T-helper 1 cell treated with Interleukin-12 subunit alpha and Interleukin-12 subunit beta and Interleukin-4 antibody, amounts not matched to agents 30 ng/mL and 1 ng/mL, for 36 hours (primary cell): ENCODE measurements at places on chromosomes 6 and 20. TPM values are rescaled to one million over a fixed set of nuclear protein-coding genes. Genes with fewer than 3 reads are reported as not detected.

The HMGCLL1 gene
- total RNA-seq, result not detected in 2 replicates

The PLTP gene
- total RNA-seq, result 0.49 and 0.88 TPM in 2 replicates

The TNFRSF6B gene
- not detected in 2 replicates for total RNA-seq

The NOL7 gene
- 61.1 and 64.3 TPM in 2 replicates for total RNA-seq

The MPIG6B gene
- not detected in 2 replicates for total RNA-seq

The OR2J3 gene
- total RNA-seq, result not detected in 2 replicates

The TBX18 gene
- not detected in 2 replicates for total RNA-seq

The ZSCAN12 gene
- 5.6 and 6.2 TPM in 2 replicates for total RNA-seq

The CDC5L gene
- total RNA-seq, result 24.1 and 26.6 TPM in 2 replicates

The SPINT4 gene
- not detected in 2 replicates for total RNA-seq

The OPRM1 gene
- not detected in 2 replicates for total RNA-seq

The DPPA5 gene
- not detected in 2 replicates for total RNA-seq

The GGTLC1 gene
- not detected in 2 replicates for total RNA-seq

The ARMC12 gene
- 0.66 and 0.88 TPM in 2 replicates for total RNA-seq

The KHDC1 gene
- 2.6 and 2.9 TPM in 2 replicates for total RNA-seq

The ATP6V1G2 gene
- total RNA-seq, result 1.2 and 1.4 TPM in 2 replicates

The SCGN gene
- total RNA-seq, result not detected in 2 replicates

The PSORS1C1 gene
- total RNA-seq, result not detected in 2 replicates

The ADGB gene
- total RNA-seq, result not detected in 2 replicates

The RSPO3 gene
- total RNA-seq, result not detected in 2 replicates

The MYMX gene
- total RNA-seq, result not detected in 2 replicates

The SPAG4 gene
- 2.6 and 2.9 TPM in 2 replicates for total RNA-seq

The SH3BGRL2 gene
- 0.24 and 0.32 TPM in 2 replicates for total RNA-seq
